Panc1 (cell line): ENCODE measurements at places on chromosomes 12 and 14.
A peak's percentile ranks its signal among the peaks of the same experiment; 100 is the strongest.

DNA sequence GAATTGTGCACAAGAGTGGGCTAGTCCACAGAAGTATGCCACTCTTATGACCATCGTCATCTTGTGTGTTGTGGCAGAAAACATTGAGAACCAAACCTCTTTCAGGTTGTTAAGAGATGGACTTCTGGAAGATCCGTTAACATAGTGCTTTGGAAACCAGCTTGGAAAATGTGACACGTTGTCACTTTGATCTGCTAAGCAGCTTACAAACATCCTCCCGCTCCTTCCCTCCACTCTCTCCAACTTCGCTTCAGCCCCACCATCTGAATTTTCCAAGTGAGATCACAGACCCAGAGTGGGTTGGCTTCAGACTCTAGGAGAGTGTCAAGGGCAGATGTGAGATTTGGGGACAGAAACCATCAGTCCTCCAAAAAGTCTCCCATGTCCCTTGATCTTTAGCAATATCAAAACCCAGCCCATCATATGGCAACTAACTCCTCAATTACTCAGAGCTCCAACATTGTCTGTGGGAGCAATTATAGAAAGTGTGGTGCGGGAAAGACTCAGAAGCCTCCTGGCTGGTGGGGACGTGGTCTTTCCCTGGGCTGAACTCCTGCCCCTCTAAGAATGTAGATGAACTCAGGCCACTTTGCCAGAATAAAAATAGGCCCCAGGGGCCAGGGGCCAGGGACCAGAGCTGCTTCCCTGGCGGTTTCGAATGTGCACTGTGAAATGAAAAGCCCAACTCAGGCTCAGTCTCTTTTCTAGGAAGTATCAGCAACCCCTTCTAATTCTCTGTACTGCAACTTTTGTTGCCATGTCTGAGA lies 129.5 kb downstream of the SLC38A6 start:
- DNase-seq: no peak

DNA sequence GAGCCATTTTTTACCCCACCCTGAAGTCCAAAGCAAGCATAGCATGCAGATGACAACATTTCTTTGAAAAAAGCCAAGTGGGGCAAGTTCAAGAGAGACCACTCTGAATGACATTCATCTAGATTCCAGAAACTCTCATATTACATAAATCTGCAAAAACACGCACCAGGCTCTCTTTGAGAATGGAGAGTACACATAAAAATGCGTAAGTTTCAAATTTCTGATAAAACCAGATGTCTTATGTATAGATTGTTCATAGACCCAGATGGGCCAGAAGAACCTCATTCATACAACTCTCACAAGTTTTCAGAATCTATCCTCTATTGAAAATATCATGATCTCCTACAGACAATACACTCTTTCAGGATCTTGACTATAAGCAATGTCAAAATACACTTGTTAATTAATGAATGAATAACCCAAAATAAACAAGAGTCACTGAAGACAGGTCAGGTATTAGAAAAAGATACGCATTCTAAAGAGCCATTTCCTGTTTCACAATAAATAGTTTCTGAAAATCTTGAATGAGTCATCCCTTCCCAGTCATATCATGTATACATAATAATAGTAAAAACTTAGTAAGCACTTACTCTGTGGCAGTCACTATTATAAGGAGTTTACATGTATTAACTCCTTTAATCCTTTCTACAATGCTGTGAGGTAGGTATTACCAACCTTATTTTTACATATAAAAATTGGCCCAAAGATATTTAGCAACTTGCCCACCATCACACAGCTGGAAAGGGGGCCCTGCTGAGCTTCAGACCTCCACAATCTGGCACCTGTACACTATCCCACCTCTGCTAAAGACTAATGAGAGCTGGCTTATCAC lies 72.0 kb downstream of the PPP2R5E start:
- no peak for DNase-seq

GRCh38 chr14:30381861-30382480 lies 177.0 kb upstream of the G2E3 start:
- no peak for DNase-seq

DNA sequence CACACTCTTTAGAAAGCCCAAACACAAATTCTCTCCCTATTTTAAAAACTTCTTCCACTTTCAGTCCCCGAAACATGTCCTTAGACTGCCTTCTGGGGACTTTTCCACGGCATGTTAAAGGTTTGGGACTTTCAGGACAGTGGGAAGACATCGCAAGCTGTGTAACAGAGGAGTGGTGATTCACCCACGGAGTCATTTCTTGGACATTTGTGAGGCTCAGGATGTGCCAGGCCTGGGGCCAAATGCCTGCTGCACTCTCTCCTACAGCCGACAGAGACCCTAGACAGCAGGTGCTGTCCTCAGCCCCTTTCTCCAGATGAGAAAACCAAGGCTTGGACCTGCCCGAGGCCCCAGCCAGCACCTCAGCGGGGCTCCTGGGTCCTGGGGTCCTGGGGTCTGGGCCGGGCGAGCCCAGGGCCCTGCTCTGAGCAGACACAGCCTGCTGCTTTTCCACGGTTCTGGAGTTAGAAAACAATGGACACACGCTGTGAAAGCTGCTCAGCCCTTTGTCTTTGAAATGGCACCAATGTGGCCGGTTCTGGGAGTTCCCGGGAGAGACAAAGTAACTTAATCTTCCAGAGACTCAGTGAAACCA lies 370.2 kb upstream of the SFSWAP start:
- DNase-seq: no peak

- no peak for DNase-seq
These were observed 24.3 kb upstream of the SMUG1 start for GRCh38 chr12:54213079-54213478.

- no peak for DNase-seq
These were observed 77.0 kb upstream of the OVCH1 start for GRCh38 chr12:29574500-29574899.

DNA sequence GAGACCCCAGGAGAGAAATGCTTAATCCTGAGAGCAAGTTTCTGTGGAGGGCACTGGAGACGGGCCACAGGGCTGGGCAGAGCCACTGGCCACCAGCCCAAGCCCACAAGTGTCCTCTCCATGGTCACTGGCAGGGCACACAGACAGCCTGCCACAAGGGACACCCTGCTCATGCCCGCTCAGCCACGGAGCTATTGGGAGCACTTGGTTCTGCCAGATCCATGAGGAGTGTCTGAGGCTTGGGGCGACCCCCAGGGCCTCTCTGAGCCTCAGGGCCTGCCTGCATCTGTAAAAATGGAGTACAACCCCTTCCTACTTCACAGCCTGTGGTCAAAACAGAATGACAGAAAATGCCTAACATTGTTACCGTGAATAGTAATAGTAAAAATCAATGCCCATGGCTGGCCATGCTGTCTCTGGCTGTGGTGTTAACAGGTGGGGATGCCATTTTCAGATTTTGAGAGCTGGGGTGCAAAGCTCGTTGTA lies 3.2 kb downstream of the PGF start:
- no peak for DNase-seq

DNA sequence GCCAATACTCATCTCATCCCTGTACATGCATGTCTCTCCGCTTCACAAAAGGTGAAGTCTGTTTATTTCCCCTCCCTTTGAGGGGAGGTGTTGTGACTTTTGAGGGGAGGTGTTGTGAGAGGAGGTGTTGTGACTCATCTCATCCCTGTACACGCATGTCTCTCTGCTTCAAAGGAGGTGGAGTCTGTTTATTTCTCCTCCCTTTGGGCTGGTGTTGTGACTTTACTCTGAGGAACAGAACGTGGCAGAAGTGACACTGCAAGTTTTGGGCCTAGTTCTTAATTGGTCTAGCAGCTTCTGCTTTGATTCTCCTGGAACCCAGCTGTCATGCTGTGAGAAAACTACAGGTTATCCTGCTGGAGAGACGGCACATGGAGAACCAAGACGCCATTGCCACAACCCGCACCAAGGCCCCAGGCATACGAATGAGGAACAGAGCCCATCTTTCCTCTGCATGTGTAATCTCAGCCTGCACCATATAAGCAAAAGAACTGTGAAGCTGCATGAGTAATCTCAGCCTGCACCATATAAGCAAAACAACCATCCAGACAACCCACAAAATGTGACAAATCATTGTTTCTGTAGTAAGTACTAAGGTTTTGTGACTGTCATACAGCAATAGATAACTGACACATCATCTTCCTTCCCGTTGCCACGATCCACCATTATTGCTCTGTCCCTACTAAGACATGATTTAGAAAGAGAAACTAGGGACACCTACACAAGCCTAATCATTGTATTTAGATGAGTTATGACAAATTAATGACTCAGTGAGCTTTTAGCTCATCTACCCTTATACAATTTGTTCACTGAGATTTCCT lies 30.0 kb downstream of the GALNT4 start:
- DNase-seq: no peak

GRCh38 chr12:45655186-45655585 lies 74.3 kb upstream of the ARID2 start:
- no peak for DNase-seq

- DNase-seq: no peak
These were observed 375 bp downstream of the AJUBA start for GRCh38 chr14:22981876-22982476.

DNA sequence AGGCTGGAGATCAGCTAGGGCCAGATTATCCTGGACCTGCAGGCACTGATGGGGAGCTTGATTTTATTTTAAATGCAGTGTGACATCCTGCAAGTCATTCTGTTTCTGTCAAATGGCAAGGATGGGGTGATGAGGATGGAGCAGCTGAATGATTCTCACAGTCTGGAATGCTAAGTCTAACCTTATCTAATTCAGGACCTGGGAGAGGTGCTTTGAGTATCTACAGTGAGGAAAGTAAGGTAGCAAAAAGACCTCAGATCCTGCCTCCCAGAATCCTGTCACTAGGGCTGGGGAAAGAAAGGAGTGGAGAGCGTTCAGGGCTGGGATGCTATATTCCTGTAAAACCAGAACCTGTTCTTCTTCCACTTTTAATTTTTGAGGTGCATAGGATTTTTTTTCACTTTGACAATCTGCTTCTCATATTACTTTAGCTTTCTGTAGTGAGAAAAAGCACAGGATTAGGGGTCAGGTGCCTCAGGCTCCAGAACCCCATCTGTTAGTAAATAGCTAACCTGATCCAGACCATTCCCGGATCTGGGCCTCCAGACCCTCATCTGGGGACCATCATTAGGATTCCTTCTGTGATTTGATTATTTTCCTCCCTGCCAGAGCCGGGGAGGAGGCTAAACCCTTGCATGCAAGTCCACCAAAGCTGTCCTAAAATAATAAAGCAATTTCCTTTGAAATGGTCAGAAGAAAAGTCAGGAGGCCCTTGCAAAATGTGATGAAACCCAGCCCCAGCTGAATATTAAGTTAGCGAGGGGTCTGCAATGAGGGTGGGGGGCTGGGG lies 54.7 kb downstream of the ASCL1 start:
- no peak for DNase-seq

- no peak for DNase-seq
These were observed 58.5 kb upstream of the METAP2 start for GRCh38 chr12:95415451-95415850.

DNA sequence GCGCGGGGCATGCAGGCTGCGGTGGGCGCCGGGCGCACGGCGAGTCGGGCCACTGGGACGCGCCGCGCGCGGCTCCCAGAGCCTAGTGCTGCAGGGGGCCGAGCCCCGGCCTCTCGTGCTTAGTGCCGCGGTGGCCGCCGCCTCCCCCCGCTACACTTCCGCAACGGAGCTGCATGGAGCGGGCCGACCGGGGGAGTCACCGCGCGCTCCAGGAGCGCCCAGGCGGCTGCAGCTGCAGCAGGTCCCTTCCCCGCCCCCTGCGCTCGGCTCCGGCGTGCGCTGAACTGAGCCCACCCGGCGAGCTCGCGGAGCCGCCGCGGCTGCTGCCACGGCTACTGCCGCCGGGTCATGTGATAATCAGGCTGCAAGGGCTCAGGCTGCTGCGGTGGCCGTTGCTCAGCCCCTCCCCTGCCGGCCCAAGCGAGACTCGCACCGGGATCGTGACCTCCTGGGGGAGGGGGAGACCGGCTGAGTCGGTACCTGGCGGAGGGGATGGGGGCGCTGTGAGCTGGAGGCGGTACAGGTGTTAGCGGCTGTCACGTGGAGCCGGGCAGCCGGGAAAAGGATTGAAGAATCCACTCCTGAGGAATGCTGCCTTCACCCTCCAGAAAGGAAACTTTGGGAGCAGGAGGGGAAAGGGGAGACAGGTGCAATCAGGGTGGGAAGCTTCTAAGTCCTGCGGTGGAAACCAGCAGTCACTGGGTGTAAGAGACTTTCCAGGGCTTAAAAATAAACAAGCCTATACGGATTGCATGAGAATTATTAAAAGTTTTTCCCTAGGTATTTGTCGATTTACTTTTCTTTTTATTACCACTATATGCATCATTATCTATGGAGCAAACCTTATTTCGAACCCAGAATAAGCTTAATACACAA lies at the start of gene PPM1H:
TSS of gene PPM1H (minus strand) at position 352 of the 876 bp plus-strand sequence. CDS start 414 bp downstream, outside the sequence.
- DNase-seq: peak; percentile 28

GRCh38 chr14:68777644-68778043 lies 15.2 kb downstream of the ZFP36L1 start:
- DNase-seq: no peak

- no peak for DNase-seq
These were observed 513.1 kb downstream of the KCNH5 start for GRCh38 chr14:62532181-62532580.

DNA sequence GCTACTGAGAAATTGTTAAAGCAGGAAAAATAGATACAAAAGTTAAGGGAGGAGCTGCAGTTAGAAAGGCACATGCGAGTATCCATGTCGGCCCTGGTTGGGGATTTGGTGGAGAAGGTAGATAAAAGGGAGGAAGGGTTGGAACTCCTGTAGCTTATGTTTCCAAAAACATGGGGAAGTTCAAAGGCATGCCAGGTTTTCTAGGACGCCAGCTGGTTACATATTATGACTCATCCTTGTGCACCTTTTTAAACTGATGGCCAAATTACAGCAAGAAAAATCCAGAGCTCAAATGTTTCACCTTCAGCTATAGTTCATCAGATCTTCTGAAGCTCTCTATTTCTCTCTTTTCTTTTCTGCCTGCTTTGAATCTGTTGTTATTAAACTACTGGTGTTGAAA lies 13.2 kb upstream of the MAP4K5 start:
- no peak for DNase-seq

GRCh38 chr14:75454963-75455546 lies 27.2 kb downstream of the JDP2 start:
- no peak for DNase-seq

GRCh38 chr12:6207259-6207925 lies 7.2 kb downstream of the CD9 start:
- no peak for DNase-seq

DNA sequence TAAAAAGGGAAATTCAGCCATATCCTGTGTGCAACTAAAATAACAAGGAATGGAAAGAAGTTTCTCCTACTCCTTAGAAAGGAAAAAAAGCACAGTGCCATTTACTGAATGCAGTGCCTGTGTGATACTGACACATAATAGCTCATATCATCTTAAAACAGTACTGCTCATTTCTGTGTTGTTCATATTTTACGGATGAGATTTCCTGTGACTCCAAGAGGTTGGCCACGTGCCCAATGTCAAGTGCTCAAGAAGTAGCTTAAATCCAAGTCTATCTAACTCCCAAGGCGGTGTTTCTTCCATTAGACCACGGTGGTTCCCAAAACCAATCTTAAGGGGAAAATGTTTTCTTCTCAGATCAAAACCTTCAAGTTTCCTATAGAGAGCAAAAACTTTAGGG lies 20.0 kb downstream of the MAP3K9 start:
- DNase-seq: no peak

DNA sequence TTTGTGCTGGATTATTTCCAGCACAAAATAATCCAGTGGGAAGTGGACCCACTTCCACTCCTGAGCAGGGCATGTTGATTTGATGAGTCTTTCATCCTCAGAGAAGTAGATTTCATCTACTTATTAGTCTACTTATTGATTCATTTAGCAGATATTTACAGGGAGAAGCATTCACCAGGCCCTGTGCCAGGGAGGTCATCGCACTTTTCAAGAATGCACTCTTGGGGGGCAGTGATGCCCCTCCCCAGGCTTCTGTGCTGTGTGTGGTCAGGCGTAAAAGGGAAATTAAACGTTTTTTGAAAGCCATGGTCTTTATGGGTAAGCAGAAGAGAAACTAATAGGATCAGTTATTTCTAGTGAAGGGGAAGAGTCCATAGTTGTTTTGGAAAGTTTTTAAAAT lies 610.7 kb upstream of the TMEM132C start:
- DNase-seq: no peak
